ENCODE measurements at places on chromosomes 5 and 9.

DNA sequence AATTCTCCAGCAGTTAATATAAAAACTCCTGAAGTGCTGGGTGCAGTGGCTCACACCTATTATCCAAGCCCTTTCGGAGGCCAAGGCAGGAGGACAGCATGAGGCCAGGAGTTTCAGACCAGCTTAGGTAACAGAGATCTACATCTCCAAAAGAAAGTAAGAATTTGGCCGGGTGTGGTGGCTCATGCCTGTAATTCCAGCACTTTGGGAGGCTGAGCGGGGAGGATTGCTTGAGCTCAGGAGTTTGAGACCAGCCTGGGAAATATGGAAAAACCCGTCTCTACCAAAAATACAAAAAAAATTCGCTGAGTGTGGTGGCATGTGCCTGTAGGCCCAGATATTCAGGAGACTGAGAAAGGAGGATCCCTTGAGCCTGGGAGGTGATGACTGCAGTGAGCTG lies 6.7 kb upstream of the GPBP1 start:
- no peak for DNase-seq

GRCh38 chr9:99515093-99515492 lies 293.0 kb downstream of the SEC61B start:
- DNase-seq: no peak

- no peak for DNase-seq
These were observed 14.0 kb downstream of the NR5A1 start for GRCh38 chr9:124493218-124493617.

DNA sequence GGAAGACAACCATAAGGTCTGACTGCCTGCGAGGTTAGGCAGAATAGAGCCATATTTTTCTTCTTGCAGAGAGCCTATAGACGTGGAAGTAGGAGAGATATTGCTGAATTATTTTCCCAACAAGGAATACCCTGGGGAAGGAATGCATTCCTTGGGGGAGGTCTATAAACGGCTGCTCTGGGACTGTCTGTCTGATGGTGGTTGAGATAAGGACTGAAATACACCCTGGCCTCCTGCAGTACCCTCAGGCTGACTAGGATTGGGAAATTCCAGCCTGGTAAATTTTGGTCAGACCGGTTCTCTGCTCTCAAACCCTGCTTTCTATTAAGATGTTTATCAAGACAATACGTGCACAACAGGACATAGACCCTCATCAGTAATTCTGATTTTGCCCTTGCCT lies 617.5 kb upstream of the GRIN3A start:
- no peak for DNase-seq

- DNase-seq: no peak
These were observed 414.8 kb upstream of the SLC30A5 start for GRCh38 chr5:68679041-68679440.

Measured in activated CD4-positive, CD25-positive, alpha-beta regulatory T cell treated with anti-CD3 and anti-CD28 coated beads, Interleukin-2, amount 50 U/mL, for 72 hours (primary cell).